ENCODE measurements at places on chromosomes 5 and 9. TPM values are rescaled to one million over a fixed set of nuclear protein-coding genes. Genes with fewer than 3 reads are reported as not detected.

DNA sequence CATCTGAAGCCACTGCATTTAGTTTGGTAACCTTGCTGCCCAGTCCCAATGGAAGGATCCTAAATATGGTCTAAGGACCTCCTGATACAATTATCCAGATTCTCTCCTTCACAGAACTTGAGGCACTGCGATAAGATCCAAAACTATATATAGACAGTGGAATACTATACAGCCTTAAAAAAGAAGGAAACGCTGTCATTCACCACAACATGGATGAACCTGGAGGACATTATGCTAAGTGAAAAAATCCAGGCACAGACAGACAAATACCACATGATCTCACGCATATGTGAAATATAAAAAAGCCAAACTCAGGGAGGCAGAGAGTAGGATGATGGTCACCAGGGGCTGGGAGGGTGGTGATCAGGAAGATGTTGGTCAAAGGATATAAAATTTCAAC is 2.8 kb upstream of the IL4 start:
- no peaks in the 10 kb centered on the region for H3K36me3 ChIP-seq
- no peak overlapping the region for H3K27ac ChIP-seq
- H3K4me1 ChIP-seq: peaks cover 22% of the 10 kb centered on the region
- H3K4me3 ChIP-seq: no peak overlapping the region
- DNase-seq: no peak

GRCh38 chr9:128388150-128388549 is 17.0 kb downstream of the URM1 start:
- peaks cover 29% of the 10 kb centered on the region for H3K36me3 ChIP-seq
- H3K4me3 ChIP-seq: no peak overlapping the region
- H3K4me1 ChIP-seq: no peaks in the 10 kb centered on the region
- no peak overlapping the region for H3K27ac ChIP-seq
- H3K27me3 ChIP-seq: no peaks in the 10 kb centered on the region

DNA sequence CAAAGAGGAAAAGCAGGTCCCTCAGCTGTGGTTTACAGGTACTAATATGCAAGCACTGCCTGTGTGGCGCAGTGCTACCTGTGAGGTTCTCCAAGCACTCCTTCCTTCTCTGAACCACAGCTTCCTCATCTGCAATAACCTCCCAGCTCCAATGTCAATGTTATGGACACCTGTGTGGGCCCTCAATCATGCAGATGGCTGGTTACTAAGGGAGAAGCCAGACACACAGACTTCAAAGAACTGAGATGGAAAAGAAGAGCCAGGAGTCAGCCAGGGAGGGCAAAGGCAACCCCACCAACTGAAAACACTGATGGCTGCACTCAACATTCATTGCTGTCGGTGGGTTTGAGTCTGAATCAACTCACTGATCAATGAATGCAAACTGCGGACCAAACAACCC is 77.7 kb downstream of the NR6A1 start:
- peak overlapping the region; percentile 63 for H3K27ac ChIP-seq
- H3K4me3 ChIP-seq: no peak overlapping the region
- no peaks in the 10 kb centered on the region for H3K27me3 ChIP-seq
- DNase-seq: no peak

CYLC2 gene
- total RNA-seq: not detected

DNA sequence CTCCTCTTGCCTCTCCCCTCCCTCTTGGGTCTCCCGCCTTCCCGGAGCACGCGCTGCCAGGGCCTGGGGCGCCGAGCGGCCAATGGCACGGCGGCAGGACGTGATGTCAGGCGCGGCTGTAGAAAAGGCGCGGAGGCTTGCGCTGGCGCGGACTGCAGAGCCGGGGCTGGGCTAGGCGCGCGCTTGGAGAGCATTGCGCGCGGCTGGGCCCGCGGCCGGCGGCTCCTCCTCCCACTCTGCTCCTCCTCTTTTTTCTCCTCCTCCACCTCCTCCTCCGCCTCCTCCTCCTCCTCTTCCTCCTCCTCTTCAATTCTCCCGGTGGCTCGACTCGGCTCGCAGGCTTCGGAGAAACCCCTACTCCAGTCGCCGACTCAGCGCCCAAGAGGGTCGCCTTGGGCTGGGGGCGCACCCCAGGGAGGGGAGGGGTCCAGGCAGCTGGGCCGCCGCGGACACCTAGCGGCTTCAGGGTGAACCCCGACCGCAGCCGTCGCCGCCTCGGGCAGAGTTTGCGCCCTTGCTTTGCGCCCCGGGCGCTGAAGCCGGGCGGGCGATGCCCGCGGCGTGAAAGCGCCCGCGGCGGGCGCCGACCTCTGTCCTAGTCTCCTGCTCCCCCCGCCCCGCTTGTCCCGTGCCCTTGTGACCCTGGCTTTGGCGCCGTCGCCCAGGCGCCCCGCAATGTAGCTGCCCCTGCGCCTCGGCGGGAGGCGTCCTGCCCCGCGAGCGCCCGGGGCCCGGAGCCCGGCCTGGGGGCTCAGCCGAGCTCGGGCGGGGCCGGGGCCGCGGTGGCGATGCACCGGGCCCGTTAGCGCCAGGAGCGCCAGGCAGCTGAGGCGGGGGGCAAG is at the start of gene LHX2:
Gene LHX2 (plus strand): TSS at position 309 of the 842 bp plus-strand sequence. CDS start 581 bp downstream, outside the sequence.
- H3K27ac ChIP-seq: no peak within 1 kb of the TSS
- peaks cover 3% of the 10 kb centered on the region for H3K36me3 ChIP-seq
- peak within 1 kb of the TSS; percentile 67 for H3K4me3 ChIP-seq
- peaks cover 66% of the 10 kb centered on the region for H3K27me3 ChIP-seq

DNA sequence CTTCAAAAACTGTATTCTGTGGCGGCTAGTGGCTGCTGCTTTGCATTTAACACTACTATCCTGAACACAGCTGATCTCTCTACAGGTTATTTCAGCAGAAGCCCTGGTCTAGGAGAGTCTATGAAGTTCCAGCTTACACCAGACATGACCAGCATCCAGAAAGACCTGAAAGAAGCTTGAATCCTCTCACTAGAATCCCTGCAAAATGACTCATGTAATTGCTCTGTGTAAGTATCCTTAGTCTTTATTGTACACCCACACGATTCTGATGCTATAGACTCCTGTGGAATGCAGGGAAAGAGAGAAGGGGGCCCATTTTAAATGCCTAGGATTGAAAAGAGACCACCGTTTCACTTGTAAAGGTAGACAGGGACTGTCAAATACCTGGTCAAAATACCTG is 859 bp upstream of the GRIA1 start:
- peaks cover 21% of the 10 kb centered on the region for H3K27me3 ChIP-seq
- no peak for DNase-seq
- no peaks in the 10 kb centered on the region for H3K36me3 ChIP-seq
- peaks cover 22% of the 10 kb centered on the region for H3K4me1 ChIP-seq
- no peak overlapping the region for H3K4me3 ChIP-seq

DNA sequence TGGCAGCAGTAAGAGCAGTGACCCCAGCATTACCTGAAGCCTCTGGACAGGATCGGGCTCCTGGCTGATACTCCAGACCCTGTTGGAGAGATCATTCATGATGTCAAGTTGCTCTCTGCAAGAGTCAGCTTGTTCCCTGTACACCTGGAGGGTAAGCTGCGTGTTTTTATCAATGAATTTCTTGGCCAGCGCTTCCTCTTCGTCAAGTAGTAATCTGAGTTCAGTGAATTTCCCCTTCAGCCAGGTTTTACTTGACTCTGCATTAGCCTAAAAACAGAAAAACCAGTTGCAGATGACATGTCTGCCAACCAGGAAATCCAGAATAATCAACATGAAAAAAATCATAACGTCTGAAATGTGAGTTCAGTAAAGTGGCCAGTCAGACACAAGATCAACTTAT is 19.1 kb downstream of the TRIM14 start:
- no peak for DNase-seq
- H3K36me3 ChIP-seq: no peaks in the 10 kb centered on the region
- H3K27ac ChIP-seq: no peak overlapping the region
- no peaks in the 10 kb centered on the region for H3K4me1 ChIP-seq

DNA sequence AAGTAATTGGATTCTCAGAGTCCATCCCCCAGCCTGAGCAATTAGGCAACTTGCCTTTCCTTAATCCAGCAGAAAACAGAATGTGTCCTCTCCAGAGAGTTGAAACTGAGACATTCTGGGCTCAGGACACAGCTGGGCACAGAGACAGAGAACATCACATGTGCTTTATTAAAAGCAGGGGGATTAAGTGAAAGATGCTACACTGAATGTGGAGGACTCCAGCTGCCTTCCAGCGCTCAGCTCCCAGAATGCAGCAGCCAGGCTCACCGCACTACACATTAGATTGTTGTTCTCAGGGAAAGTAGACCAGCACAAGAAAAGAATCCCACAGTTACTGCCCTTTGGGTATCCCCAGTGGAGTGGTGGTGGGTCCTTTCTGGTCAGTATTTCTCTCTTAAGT is 141.6 kb upstream of the IL12B start:
- H3K4me3 ChIP-seq: no peak overlapping the region
- DNase-seq: no peak
- H3K36me3 ChIP-seq: peaks cover 6% of the 10 kb centered on the region
- peaks cover 31% of the 10 kb centered on the region for H3K27me3 ChIP-seq
- no peaks in the 10 kb centered on the region for H3K4me1 ChIP-seq

DNA sequence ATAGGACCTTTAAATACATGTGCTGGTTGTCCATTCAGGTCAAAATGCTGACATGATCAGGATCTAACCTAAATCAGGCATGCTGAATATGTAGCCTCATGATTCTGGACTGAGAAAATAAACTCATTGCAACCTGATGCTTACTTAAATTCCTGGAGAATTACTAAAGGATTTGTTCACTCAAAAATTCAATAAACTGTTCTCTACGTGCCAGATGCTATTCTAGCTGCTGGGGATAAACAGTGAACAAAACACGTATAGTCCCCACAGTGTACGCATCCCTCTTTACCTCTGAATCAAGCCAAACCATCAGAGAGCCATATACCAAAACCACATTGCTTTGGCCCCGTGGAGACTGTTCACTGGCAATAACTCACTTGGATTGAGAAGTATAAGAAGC is 6.1 kb downstream of the SCAI start:
- H3K4me1 ChIP-seq: peaks cover 8% of the 10 kb centered on the region
- DNase-seq: no peak
- H3K27ac ChIP-seq: peak overlapping the region; percentile 27
- H3K36me3 ChIP-seq: peaks cover 2% of the 10 kb centered on the region

DNA sequence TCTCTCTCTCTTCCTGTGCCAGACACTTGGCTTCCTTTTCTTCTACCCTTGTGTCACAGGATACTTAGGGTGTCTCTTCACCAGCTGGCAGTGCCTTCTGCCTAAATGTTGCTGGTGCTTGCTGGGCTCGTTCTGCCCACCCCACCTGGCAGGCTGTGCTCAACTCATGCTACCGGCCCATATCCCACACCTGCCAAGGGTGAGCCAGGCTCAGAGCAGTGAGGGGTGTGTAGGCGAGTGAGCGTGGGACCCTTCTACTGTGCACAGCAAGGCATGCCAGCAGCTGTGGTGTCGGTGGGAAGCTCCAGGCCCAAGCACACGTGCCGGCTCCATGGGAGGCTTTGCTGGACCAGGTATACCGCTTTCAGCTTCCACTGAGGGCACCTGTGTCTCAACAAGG is 1626.7 kb upstream of the ACO1 start:
- no peak overlapping the region for H3K27ac ChIP-seq
- no peaks in the 10 kb centered on the region for H3K36me3 ChIP-seq
- H3K4me1 ChIP-seq: no peaks in the 10 kb centered on the region
- H3K4me3 ChIP-seq: no peak overlapping the region
- peaks cover 3% of the 10 kb centered on the region for H3K27me3 ChIP-seq

DRD1 gene
- total RNA-seq: 0.35 TPM

- H3K27ac ChIP-seq: peak overlapping the region; percentile 98
- no peak overlapping the region for H3K4me3 ChIP-seq
- H3K27me3 ChIP-seq: no peaks in the 10 kb centered on the region
- peaks cover 7% of the 10 kb centered on the region for H3K36me3 ChIP-seq
- peaks cover 50% of the 10 kb centered on the region for H3K4me1 ChIP-seq
Measured at GRCh38 chr5:132456987-132457361, 33.6 kb downstream of the IRF1 start.

- no peak for DNase-seq
- peaks cover 6% of the 10 kb centered on the region for H3K36me3 ChIP-seq
- no peaks in the 10 kb centered on the region for H3K27me3 ChIP-seq
- no peak overlapping the region for H3K4me3 ChIP-seq
- peaks cover 10% of the 10 kb centered on the region for H3K4me1 ChIP-seq
- no peak overlapping the region for H3K27ac ChIP-seq
Measured at GRCh38 chr9:127754099-127755060, 19.3 kb upstream of the TOR2A start.

DNA sequence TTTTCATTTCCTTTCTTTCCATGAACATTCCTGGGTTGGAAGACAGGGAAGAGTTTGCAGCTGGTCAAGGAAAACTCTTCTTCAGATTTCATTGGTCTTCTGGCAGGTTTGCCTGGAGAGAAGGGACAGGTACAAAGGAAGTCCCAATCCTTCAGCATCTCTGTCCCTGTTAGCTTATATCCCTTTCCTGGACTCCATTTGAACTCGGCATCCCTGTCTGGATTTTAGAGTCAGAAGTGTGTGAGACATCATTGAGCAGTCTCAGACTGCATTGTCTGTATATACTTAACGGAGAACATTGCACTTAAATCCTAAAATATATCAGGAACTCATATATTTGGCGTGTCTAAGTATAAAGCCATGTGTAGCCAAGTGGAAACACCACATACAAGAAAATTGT is 54.9 kb downstream of the ADGRV1 start:
- no peak overlapping the region for H3K4me3 ChIP-seq
- peaks cover 12% of the 10 kb centered on the region for H3K27me3 ChIP-seq
- no peaks in the 10 kb centered on the region for H3K36me3 ChIP-seq
- no peak for DNase-seq

DNA sequence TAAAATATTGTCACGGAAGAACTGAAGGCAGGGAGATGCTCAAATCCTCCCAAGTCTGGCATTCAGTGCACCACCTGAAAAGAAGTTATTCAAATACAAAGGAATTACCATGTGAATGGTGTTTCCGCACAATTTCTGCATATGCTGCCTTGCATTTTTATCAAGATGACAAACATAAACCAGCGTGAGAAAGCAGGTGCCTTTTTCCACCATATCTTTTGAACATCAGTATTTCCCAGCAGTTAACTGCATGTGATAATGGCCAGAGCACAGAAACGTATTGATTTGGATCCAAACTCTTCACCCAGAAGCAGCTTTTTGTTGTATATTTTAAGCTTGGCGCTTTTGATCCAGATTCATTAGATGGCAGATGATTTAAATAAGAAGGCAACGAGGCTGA is 808.0 kb downstream of the TLE1 start:
- H3K4me3 ChIP-seq: no peak overlapping the region
- H3K27ac ChIP-seq: no peak overlapping the region
- H3K27me3 ChIP-seq: no peaks in the 10 kb centered on the region
- no peaks in the 10 kb centered on the region for H3K36me3 ChIP-seq
- no peak for DNase-seq

DNA sequence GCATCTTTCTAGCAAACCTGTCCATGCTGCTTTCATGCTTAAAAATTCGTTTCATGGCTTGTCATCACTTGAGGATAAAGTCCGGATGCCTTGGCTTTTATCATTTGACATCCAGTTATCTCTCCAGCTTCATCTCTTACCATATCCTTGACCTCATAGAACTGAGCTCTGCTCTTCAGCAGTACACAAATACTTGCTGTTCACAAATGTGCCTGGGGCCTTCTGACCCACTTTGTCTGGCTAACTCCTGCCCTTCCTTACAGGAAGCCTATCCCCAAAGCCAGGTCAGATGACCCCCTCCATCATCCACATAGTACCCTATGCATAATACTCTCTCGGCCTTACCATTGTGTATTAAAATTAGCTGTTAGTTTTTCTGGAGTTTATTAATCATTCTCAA is 249.1 kb downstream of the SAXO1 start:
- no peak overlapping the region for H3K27ac ChIP-seq
- H3K36me3 ChIP-seq: no peaks in the 10 kb centered on the region
